Suppressor macrophage treated with lipopolysaccharide for 4 hours (primary cell): ENCODE measurements at places on chromosomes 4 and X.
A peak's percentile ranks its signal among the peaks of the same experiment; 100 is the strongest.

- DNase-seq, result peak; percentile 28
Observed at GRCh38 chr4:107658400-107659336, 61.4 kb downstream of the PAPSS1 start.

- DNase-seq, result peak; percentile 52
Observed at GRCh38 chr4:41644288-41644914, 104.1 kb downstream of the PHOX2B start.

DNA sequence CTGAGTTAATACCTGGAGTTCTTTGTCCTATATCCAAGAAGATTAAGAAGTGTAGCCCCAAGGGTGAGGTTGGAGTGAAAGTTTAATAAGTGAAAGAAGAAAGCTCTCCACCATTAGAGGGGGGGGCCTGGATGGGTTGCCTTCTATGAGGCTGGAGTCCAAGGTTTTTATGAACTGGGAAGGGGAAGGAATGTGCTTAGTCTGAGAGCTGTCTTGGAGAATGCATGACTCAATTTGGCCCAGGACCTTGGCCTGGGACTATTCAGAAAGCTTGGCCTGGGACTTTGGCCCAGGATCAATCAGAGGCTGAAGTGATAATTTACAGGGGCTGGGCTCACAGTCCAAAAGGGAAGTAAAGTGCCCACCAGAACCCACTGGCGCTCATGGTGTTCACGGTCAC, 1049.0 kb upstream of the GRIA3 start:
- DNase-seq, result no peak

DNA sequence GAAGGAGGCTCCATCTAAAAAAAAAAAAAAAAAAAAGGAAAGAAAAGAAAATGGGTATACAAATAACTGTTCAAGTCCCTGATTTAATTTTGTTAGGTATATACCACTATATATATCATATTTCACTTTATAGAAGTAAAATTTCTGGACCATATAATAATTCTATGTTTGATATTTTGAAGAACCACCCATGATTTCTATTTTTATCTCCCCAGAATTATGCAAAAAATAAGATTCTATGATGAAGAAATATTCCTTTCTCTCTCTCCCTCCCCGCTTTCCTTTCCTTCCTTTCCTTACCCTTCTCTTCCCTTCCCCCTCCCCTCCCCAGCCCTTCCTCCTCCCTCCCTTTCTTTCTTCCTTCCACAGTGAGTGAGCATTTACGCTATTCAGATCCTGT, 337.5 kb upstream of the SPANXN4 start:
- DNase-seq, result no peak

DNA sequence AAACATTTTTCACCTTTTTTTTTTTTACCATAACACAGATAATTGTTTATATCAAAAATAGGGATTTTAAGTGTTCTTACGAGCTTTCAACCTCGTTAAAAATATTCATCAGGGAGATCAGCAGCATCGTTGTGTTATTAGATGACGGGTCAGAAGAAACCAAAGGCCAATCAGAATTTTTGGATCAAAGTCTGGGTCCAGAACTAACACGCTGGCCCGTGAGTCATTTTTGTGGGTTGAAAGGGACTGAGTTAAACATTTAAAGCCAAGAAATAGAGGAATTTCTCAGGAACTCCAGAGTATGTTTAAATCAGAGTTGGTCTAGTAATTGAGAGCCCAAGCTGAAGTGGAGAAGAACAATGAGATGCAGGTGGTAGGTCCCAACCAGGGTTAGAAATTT, 170.8 kb downstream of the TLL1 start:
- DNase-seq, result no peak
